ENCODE measurements at places on chromosomes 7 and 10.

DNA sequence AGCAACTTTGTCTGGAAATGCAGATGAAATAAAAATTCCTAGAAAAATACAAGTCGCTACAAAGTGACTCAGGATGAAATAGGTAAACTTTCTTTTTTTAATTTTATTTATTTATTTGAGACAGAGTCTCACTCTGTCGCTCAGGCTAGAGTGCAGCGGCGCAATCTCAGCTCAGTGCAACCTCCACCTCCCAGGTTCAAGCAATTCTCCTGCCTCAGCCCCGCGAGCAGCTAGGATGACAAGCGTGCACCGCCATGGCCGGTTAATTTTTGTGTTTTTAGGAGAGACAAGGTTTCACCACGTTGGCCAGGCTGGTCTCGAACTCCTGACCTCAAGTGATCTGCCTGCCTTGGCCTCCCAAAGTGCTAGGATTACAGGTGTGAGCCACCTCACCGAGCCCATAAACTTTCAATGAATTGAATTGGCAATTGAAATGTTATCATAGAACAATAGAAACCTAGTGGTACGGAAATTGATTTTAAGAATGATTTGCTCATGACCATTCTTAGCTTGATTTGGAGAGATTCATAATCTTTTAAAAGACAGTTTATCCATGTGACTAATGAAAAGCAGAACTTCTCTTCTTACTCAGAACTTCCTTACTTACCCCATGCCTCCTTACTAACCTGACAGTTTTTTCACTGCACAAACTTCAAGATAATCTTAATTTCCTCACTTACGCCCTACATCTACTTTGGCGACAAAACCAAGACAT lies 161.7 kb downstream of the FAM107B start:
- no peak for DNase-seq

- no peak for DNase-seq
These were observed 46.6 kb downstream of the ITGB1 start for GRCh38 chr10:32911285-32912016.

- DNase-seq: no peak
These were observed 154.2 kb downstream of the ARHGAP12 start for GRCh38 chr10:31774299-31774900.

GRCh38 chr7:1943933-1944618 lies 274.0 kb downstream of the ELFN1 start:
- peak; percentile 30 for DNase-seq

GRCh38 chr7:159370-160270 lies 32.8 kb upstream of the FAM20C start:
- DNase-seq: no peak

DNA sequence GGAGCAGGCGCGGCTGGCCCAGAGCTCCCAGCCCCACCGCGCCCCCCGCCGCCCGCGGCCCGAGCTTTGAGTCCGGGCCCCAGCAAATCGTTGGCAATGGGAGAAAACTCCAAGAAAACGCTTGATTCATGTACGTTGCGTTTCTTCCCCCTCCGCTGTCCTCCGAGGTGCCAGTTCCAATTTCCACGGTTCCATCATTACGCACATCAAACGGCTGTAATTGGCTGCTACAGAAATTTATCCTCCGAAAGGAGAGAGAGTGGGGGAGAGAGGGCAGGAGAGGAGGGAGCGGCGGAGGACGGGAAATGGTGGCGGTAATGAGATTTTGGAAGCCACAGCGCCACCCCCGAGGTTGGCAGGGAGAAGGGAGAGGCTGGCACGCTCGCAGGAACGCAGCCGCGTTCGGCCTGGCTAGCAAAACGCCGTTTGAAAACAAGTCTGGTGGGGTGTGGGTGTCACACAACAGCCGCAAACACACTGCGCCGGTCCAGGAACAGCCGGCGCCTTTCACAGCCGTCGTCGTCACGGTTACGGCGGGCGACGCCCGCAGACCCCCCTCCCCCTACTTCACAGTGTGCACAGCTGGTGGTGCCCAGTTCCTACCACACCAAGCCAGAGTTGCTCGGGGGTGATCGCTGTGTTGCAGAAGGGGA lies 57.5 kb downstream of the UNCX start:
- DNase-seq: peak; percentile 50

DNA sequence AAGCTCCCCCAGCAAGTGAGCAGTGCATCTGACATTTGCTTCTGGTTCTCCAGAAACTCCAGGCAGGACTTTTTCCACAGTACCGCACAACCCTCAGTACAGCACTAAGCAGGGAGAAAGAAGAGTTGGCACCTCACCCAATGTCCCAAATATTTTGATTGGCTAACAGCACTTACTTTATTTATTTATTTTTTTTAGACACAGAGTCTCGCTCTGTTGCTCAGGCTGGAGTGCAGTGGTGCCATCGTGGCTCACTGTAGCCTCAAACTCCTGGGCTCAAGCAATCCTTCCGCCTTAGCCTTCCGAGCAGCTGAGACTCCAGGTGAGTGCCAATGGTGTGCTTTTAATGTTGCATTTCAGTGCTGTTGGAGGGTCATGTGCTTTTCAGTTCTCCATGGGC lies 200.3 kb upstream of the ZMIZ1 start:
- DNase-seq: no peak

- peak; percentile 12 for DNase-seq
These were observed 733 bp downstream of the HIBADH start for GRCh38 chr7:27661811-27662489.

DNA sequence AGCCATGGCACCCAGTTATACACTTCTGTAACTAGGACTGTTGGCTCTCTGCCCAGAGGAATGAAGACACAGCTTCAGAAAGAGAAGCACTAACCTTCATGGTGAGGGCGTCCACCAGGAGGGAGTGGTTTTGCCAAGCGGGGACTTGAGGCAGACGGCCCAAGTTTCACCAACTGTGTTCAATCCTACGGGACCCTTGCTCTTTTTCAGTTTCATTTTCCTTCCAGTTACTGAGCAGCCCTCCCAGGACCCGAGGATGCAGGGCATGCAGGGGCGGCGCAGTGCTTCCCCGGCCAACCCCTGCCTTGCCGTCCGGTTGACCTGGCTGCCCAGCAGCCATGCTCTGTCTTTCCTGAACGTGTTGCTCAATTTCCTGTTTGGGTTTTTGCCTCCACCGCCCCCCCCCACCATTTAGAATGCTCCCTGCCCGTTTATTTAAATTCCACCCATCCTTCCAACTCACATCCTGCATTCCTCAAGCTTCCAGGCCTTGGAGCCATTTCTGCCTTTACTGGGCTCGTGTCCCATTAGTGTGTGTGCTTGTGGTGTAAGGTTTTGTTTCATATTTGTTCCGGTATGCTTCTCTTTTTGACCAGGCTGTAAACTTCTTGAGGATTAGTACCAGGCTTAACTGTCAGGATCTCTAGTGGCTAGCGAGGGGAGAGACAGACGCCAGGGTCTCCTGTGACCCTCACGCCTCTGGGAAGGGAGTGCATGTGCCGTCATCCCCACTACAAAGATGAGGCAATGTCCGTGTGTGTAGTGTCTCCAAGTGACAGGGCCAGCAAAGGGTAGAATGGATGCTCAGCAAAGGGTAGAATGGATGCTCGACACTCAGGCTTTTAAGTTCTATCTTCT lies 31.6 kb downstream of the IL15RA start:
- no peak for DNase-seq

GRCh38 chr10:42988517-42989395 lies 88.1 kb upstream of the RET start:
- no peak for DNase-seq

DNA sequence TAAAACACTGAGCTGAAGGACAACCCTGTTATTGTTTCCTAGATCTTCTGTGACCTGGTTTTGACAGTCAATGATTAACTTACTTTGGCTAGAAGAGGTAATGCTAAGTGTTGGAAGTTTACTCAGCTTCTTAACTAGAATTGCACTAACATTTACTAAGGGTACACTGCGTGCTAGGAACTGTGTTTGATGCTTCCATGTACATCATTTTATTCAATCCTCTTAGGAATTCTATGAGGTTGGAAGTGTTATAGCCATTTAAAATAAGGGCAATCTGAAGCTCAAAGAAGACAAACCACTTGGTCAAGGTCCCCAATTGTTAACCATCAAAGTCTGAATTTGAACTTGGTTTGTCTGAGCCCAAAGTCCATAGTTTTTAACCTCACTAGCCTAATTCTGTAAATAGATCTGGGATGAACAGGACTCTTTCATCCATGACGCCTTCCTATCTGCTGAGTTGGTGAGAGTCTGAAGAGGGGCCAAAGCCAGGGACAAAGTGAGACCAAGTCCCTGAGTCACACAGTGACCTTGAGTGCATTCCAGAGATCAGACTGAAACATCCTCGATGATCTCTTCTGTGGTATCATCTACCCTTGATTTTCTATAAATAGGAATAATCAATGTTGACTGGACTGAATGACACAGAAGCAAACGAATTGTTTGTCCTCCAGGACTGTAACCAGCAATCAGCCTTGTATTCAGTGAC lies 29.2 kb upstream of the ZNRF2 start:
- DNase-seq: no peak

GRCh38 chr10:127315888-127316287 lies 119.5 kb upstream of the INSYN2A start:
- no peak for DNase-seq

- DNase-seq: no peak
These were observed 25.9 kb upstream of the ZMIZ1 start for GRCh38 chr10:79042639-79043411.

DNA sequence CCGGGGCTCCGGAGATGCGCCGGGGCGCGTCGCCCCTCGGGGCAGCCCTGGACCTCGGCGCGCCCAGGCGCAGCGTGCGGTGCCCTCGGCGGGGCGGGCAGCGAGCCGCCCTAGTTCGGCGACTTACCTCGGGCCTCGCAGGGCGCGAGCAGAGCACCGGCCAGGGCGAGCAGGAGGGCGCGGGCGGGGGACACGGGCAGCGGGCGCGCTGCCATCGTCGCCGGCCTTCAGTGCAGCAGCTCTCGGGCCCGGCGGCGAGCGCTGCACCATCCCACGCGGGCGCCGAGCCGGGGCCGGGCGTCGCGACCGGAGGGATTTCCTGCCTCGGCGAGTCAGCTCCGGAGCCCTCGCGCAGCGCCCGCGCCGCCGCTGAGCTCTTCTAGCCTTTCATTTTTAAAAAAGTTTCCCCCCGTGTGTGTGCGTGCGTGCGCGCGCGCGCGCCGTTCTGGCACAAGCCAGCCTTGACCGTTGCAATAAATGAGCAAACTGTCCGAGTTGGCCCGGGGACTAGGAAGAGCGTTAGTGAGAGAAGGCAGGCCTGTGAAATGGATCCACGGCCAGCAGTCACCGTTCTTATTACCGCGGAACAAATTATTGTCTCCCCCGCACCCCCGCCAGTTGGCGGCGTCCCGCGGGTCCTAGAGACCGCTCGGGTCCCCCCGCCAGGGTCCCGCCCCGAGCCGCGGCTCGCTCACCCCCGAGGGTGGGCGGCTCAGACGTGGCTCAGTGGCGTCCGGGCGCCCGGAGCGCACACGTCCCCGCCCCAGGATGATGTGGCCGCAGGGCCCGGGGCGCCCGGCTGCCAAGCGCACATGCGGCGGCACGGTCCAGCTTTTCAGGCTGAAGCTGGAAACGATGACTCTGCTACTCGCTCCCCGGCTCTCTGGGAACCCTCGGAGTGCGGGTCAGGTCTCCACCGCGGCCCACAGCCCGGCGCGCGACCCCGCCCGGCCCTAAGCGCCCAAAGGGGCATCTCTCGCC lies at the start of gene ADAM12:
Gene ADAM12 (minus strand): TSS at position 547 of the 981 bp plus-strand sequence. CDS start 332 bp downstream, at position 215.
- DNase-seq: no peak

DNA sequence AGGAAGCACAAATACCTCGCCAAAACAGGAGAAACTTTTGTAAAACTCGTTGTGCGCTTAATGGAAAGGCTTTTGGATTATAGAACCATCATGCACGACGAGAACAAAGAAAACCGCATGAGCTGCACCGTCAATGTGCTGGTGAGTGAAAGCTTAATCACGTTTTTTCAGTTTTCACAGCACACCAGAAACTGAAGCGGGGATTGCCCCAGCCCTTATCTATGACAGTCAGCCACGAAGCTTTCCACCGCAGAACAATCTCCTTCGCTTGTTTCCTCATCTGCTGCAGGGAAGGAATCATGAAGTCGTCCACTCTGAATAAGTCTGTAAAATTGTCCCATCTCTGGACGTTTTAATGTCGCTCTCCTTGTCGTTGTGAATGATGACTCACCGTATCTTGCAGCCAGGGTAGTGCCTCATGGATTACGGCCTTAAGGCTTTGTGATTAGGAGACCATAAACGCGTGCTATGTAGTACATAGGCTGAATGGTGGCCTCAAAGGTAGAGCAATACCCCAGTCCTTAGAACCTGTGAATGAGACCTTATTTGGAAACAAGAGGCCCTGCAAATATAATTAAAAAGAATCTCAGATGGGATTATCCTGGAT lies 174.9 kb upstream of the NPS start:
- no peak for DNase-seq

DNA sequence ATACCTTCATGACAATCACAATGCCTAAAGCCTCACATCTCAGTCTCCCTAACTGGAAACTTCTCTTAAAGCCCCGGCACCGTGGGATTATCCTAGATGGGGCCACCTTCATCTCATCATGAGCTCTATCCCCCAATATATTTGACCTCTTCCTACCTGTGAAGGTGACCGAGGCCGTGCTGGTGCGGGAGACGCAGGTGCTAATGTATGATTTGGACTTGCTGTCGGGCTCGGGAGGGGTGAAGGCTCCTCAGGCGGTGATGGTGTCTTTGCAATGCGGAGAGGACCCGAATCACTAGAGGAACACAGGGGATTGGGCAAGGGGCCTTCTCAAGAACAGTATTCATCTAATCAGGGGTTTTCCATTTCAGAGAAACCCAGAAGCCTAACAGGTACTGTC lies 168.4 kb downstream of the AMPH start:
- no peak for DNase-seq

- DNase-seq: peak; percentile 45
These were observed 8.9 kb upstream of the EXOC6 start for GRCh38 chr10:92839191-92840085.

DNA sequence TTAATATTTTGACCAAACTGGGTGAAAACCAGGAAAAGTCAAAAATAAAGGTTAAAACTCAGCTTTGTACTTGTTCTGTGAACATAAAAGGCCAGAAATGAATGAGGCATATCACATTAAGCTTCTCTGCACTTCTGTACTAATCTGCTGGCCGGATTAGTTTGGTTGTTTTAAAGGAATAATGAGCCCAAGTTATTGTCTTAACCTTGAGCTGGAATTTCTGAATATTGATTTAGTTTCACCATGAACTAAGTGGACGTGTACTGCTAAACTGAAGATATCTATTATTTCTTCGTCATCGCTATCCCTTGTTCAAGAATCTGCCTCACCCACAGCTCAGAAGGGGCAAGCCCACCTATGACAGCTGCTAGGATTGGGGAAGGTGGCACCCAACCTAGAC lies 101.1 kb upstream of the FRMD4A start:
- no peak for DNase-seq

DNA sequence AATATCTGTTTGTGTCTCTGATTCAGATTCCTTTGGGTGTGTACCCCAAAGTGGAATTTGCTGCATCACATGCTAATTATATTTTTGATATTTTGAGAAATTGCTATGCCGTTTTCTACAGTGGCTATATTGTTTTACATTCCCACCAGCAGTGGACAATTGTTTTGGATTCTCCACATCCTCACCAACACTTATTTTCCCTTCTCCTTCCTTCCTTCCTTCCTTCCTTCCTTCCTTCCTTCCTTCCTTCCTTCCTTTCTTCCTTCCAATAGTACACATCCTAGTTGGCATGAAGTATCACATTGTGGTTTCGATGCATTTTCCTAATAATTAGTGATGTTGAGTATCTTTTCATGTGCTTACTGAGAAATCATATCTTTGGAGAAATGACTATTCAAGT lies 535.5 kb downstream of the SH2D4B start:
- no peak for DNase-seq

- no peak for DNase-seq
These were observed 11.2 kb downstream of the YKT6 start for GRCh38 chr7:44212018-44212417.

- DNase-seq: no peak
These were observed 35.8 kb upstream of the GNAI1 start for GRCh38 chr7:80098795-80099194.

GRCh38 chr10:80356563-80356988 lies at the start of the genes DYDC1 and DYDC2:
Gene DYDC1 (minus strand): TSS chr10:80356755. CDS start chr10:80352601, 4,154 bp downstream.
Gene DYDC2 (plus strand): TSS chr10:80356781. CDS start chr10:80362444, 5,663 bp downstream.
- peak; percentile 33 for DNase-seq

Measured in CD4-positive, alpha-beta T cell treated with Interferon alpha-2 for 1 hour (primary cell).